ENCODE measurements at places on chromosomes 1 and 21. TPM values are rescaled to one million over a fixed set of nuclear protein-coding genes. Genes with fewer than 3 reads are reported as not detected.

Gene DIRAS3
- 1.2 TPM for total RNA-seq

Gene OR2T33
- total RNA-seq = not detected

Gene S100A2
- 26.2 TPM for total RNA-seq

Gene KCNH1
- total RNA-seq = 3.0 TPM

Gene SGIP1
- total RNA-seq = not detected

Gene RAB42
- total RNA-seq = 2.3 TPM

Gene EFNA1
- total RNA-seq = 36.5 TPM

Gene KCNE1
- not detected for total RNA-seq

Data from A549 treated with CpdA at 1 μM for 4 hours (cell line).